ENCODE measurements at places on chromosomes 11 and 22.

- no peak for DNase-seq
These were observed 4.2 kb upstream of the SYT7 start for GRCh38 chr11:61585115-61585514.

- DNase-seq: no peak
These were observed 1253.6 kb upstream of the TENM4 start for GRCh38 chr11:80694385-80694784.

DNA sequence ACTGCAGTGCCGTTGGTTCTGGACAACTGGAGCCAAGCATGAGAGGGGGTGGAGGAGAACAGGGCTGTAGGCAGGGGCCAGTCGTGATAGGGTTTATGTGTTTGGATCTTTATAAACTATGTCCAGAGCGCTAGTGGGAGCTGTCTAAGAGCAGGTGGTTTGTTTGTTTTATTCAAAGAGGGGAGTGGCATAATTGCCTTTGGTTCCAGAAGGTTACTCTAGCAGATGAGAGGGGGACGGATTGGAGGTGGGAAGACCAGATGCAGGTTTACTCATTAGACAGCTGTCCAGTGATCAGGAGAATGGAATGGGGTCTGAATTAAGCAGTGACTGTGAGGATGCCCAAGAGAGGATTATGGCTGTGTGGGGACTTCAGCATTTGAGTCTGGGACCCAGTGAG, 109.3 kb upstream of the TBCEL start:
- no peak for DNase-seq

GRCh38 chr11:76797341-76798201, 14.4 kb downstream of the TSKU start:
- DNase-seq: no peak

- DNase-seq: no peak
These were observed 754.4 kb upstream of the RAG2 start for GRCh38 chr11:37352485-37352884.

GRCh38 chr11:57207168-57207567, 25.4 kb downstream of the LRRC55 start:
- DNase-seq: no peak

GRCh38 chr11:122319085-122319484, 203.1 kb upstream of the BLID start:
- DNase-seq: no peak

- no peak for DNase-seq
These were observed 62.3 kb upstream of the ANO5 start for GRCh38 chr11:22130462-22131053.

DNA sequence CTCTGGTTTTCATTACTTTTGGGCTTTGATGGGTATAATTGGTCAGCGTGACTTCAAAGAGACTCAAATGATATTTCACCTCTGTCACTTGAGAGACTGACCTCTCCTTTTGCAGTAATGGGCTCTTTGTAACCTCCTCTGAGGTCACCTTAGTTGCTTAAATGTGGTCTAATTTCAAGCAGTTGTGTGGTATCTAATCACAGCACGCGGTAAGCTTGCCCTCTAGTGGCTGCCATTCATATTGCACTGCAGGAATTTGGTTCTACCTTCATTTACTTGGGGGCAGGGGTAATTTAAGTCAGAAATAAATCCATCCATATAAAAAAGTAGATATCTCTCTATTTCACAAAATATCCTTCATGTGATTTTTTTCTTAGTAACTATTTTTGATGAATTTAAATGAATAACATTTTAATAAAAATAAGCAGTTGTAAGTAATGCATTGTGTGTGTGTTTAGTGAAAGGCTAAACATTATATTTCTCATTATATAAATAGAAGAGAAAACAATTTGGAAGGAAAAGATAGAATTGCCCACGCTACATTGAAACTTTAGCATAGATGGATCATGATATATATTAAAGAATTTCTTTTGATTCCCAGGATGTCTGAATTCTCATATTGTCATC, 55.0 kb upstream of the ANO3 start:
- DNase-seq: peak; percentile 17

DNA sequence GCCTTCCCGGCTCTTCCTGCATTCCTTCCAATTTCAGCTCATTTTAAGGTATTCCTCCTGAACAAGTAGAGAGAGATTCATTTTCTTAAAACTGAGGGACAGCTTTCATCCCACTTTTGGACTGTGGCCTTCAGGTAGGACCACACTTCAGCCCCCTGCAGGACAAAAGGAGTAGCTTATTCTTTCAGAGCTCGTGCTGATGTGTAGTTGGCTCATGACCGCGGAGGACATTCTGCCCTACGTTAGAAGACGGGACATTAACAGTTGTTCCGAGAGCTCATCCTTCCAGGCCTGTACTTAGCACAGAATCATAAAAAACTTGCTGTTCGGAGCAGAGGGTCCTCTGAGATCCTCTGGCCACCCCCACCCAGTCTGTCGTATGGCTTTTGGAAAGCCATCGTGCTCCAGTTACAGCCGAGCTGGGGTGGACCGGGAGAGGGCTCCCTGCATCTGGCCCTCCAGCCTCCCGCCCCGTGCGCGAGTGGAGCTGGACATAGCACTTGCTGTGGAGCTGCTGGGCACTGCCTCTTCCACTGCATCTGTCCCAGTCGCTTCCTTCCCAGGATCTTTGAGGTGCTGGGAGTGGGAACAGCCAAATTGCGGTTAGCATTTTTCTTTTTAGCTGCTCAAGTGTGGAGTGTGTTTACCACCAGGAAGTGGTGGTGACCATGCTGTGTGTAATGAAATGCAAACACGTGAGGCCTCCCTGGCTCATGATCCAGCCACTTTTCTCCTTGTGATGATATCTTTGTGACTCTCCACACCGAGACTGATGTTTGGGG, 250.3 kb downstream of the TBC1D22A start:
- no peak for DNase-seq

GRCh38 chr11:65793625-65794400, 7.0 kb downstream of the OVOL1 start:
- no peak for DNase-seq

DNA sequence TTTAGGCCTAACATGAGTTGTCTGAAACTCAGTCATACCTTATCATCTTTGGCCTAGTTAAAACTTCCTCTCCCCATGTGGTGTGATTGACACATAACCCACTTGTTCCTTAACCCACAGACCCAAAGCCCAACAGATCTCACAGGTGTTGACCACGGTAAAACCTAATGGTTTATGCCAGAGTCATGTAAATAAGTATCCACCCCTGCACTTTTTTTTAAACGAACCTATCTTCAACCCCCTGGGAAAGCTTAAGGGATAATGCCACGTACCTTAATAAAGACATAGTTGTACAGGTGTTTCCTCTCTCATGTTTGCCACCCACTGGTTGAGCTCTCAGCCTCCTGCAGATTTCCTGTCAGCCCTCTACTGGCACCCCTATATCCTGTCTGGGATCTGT, 709.3 kb upstream of the CCDC179 start:
- no peak for DNase-seq

GRCh38 chr22:38862375-38863329, 9.4 kb downstream of the CBX6 start:
- DNase-seq: no peak

DNA sequence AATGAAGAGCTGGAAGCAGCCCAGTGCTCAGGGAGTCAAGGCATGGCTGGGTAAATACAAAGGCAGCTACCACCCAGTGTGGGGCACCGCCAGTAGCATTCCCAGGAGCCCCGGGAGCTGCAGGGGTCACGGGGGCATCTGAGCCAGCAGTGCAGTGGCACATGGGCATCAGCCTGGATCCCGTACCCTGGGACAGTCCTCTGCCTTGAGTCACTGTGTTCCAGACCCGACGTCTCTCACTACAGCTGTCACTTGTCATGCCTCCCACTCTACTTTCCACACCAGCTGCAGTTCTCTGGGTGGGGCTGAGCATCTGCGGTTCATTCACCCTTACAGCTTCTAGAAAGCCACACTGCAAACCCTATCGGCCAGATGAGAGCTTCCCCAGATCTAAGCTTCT, 29.6 kb downstream of the DHCR7 start:
- no peak for DNase-seq

GRCh38 chr22:27064386-27064785, 407.0 kb downstream of the MIAT start:
- DNase-seq: no peak

DNA sequence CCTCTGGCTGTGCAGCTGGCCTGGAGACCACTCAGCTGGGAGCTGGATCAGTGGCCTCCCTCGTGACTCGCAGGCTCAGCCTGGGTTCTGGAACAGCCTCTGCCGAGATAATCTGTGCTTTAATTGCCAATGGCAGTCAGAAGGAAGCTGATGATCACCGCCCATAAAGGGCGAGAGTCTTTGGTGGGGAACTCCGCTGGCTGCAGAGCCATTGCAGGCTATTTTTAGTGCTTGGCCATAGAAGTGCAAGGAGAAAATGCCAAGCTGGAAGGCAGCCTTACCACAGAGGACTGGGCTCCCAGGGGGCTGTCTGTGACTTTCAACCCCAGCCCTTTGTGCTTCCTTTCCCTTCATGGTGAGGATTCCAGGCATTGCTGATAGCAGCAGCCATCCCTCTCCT, 62.2 kb upstream of the TENM4 start:
- no peak for DNase-seq

DNA sequence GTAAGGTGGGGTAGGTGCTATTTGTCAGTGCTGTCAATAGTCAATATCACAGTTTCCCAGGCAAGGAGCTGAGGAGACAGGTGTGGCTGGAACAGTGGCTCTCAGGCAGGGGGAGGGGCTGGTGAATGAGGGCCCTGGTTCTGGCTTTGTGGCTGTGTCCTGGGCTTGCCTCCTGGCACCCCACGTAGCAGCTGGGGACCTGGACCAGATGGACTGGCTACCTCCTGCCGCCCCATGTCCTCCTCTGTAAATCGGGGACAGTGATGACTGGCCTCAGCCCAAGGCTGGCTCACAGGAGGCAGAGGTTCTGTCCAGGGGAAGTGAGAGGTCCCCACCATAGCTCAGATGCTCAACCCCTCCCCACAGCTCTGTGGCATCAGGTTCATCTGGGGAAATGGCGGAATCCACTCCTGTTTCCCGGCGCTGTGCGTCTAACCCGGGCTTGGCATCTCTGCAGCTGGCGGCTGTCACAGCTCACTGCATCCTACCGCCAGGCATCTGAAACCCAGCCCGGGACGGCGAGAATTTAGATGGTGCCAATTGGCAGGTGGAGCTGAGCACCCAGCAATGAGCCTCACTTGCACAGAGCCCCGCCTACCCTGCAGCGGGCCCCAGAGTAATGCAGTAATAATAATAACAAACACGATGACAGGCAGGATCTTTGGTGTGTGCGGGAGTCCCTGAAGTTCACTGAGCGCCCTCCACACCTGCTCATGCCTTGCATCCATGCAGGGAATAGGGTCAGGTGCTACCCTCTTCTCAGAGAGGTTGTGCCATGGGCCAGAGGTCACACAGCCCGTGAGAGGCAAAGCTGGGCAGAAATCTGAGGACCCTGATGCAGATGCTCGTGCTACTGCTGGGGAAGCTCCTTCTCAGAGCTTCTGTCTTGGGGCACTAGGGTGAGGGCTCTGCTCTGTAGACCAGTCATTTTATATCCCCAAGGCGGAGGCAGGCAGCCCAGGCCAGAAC, 27.8 kb upstream of the SHISAL1 start:
- DNase-seq: no peak

- DNase-seq: no peak
These were observed 51.5 kb downstream of the INSC start for GRCh38 chr11:15166204-15166603.

- peak; percentile 74 for DNase-seq
These were observed 2.9 kb upstream of the BID start for GRCh38 chr22:17777005-17777716.

Data from CD4-positive, alpha-beta T cell treated with Interleukin-6 at 100 ng/mL for 8 hours (primary cell).